Lower leg skin (tissue), 4 donors: ENCODE measurements at places on chromosomes 5 and 9.

GRCh38 chr5:73152411-73153388 lies 20.3 kb upstream of the TMEM174 start:
- DNase-seq: no peak

GRCh38 chr9:124968238-124968637 lies 27.4 kb upstream of the GOLGA1 start:
- DNase-seq: no peak

- DNase-seq: no peak
These were observed 1.1 kb downstream of the SLCO4C1 start for GRCh38 chr5:102294886-102295395.

GRCh38 chr5:148747536-148747906 lies 78.9 kb upstream of the ADRB2 start:
- DNase-seq: no peak

DNA sequence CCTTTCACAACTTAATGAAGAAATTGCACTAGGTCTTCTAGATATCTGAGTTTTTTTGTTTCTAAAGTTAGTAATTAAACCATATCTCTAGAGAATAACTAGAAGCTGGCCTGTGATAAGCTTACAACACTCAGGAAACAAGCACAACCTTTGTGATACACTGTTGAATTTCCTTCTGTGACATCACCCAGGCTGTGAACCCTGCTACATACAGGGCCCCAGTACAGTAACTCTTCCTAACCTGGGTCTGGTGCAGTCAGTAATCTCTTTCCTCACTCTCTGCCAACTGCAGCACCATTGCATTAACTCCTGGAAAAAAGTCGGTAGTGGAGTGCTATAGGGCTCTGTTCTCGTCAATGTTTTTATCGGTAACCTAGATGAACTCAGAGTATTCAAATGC lies 10.6 kb upstream of the IGFBPL1 start:
- no peak for DNase-seq

DNA sequence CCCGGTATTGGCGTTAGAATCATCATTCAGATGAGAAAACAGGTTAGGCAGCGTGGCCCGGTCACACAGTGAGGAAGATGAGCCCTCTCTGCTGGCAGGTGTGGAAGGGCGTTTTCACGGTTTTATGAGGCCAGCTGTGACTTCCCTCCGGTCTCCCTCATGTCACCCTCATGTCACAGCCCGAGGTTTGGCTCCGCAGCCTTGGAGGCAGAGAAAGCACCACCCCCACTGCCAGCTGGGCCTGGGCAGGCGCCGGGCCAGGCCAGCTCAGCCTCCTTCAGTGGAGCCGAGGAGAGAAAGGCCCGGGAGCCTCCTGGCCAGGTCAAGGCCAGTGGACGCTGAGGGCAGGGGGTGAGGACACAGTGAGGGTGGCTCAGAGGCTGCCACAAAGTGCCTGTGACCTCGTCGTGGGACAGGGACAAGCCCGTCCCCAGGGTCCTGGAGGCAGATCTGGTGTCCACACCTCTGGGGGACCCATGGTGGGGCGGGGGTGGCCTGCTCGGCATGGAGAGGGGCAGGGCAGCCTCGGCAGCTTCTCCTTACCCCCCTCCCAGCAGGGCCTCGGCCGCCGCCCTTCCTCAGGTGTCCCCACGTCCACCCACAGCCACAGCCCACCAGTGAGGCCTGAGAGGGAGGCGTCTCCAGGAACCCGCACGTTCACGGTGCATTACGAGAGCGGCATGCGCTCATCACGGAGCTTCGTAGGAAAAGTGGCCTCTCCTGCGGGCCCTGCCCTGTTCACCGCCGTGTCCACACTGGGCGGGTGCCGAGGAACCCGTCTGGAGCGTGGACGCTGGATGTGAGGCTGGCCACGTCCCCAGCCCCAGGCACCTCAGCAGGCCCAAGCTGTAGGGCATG lies 32.2 kb downstream of the EXD3 start:
- no peak for DNase-seq

DNA sequence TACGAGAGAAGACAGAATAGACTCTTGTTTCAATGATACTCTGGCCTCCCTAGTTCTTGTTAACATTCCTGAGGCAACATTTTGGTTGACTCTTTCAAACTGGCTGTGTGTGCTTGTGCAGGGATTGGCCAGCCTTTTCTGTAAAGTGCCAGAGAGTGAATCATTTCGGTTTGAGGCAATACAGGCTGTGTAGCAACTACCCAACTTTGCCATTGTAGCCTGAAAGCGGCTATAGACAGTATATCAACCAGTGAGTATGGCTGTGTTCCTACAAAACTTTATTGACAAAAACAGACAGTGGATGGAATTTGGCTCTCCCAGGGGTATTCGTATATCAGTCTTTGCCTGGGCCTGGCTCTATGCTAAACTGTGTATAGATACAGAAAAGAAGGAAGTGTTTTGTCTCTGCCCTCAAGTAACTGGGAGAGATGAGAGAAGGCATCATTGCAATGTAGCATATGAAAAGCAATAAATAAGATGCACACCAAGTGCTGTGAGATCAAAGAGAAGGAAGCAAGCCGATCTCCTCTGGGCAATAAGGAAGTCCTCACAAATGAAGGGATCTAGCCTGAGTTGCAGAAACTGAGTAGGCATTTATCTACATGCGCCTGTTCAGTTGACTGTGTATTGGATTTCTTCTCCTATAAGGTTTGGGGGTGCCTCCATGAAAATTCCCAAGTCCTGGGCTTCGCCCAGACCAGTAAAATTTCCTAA lies 568.0 kb upstream of the KLF4 start:
- DNase-seq: no peak

DNA sequence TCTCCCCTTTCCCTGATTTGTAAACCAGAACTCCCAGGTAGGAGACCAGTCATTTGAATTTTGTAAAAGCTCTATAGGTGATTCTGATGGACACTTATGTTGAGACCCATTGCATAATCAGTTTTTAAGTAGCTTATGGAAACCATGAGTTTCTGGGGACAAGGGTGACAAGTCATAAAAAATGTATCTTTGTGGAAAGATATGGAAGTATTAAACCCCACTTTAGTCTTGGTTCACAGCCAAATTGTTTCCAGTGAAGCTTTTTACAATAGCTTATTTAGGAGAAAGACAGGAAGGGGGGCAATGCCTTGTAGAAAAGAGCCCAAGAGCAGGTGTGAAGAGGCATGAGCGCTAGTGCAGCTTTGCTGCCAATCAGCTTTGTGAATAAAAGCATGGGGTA lies 453 bp upstream of the CCL28 start:
- no peak for DNase-seq
